ENCODE measurements at places on chromosomes 2 and 18. TPM values are rescaled to one million over a fixed set of nuclear protein-coding genes. Genes with fewer than 3 reads are reported as not detected.

DNA sequence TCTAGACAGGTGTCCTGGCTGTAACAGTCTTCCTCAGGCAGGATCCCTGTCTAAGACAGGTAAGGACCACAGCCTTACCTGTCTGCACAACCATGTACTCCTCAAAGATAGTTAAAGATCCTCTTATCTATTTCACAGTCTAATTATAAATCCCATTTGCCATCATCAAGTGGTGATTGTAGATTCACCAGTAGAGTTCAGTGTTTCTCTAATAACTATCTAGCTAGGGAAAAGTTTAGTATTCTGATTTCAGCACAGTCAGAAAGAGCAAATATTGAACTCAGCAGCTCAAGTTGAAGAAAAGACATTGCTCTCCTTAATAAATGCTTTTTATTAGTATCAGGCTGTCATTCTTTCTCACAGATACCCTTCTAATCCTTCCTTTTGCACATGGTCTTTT, 1305.5 kb upstream of the NXPH2 start:
- no peaks in the 10 kb centered on the region for H3K4me1 ChIP-seq
- DNase-seq: no peak
- no peaks in the 10 kb centered on the region for H3K27me3 ChIP-seq
- H3K27ac ChIP-seq: no peak overlapping the region
- no peaks in the 10 kb centered on the region for H3K36me3 ChIP-seq

- H3K36me3 ChIP-seq: peaks cover 19% of the 10 kb centered on the region
- no peaks in the 10 kb centered on the region for H3K27me3 ChIP-seq
- no peak overlapping the region for H3K27ac ChIP-seq
- H3K4me1 ChIP-seq: no peaks in the 10 kb centered on the region
Observed at GRCh38 chr2:36469710-36470109, 114.1 kb downstream of the CRIM1 start.

GRCh38 chr2:156784020-156784701, 348.0 kb downstream of the GPD2 start:
- H3K4me3 ChIP-seq: no peak overlapping the region
- peaks cover 2% of the 10 kb centered on the region for H3K36me3 ChIP-seq
- peaks cover 7% of the 10 kb centered on the region for H3K4me1 ChIP-seq
- H3K27ac ChIP-seq: no peak overlapping the region

- no peaks in the 10 kb centered on the region for H3K36me3 ChIP-seq
- no peak overlapping the region for H3K27ac ChIP-seq
- H3K27me3 ChIP-seq: no peaks in the 10 kb centered on the region
- DNase-seq: peak; percentile 18
Observed at GRCh38 chr2:217838409-217838831, 164.4 kb downstream of the TNS1 start.

DNA sequence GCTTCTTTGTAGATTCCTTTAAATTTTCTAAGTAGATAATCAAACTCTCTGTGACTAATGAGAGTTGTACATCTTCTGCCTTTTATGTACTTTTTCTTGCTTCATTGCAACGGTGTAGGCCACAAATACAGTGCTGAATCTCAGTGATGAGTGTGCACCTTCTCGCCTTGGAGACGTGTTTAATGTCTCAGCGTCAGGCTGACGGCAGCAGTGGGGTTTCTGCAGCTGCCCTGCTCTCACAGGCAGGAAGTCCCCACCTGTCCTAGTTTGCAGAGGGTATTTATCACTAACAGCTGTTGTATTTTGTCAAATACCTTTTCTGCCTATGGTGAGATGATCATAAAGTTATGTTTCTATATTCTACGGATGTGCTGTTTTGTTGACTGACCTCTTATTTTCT, 13.3 kb downstream of the AGXT start:
- H3K4me1 ChIP-seq: no peaks in the 10 kb centered on the region
- H3K36me3 ChIP-seq: no peaks in the 10 kb centered on the region
- no peak overlapping the region for H3K27ac ChIP-seq
- peaks cover 5% of the 10 kb centered on the region for H3K27me3 ChIP-seq
- H3K4me3 ChIP-seq: no peak overlapping the region

The IL36B gene
- not detected for total RNA-seq
